ENCODE measurements at places on chromosomes 1 and 21.

- DNase-seq: no peak
Observed at GRCh38 chr1:75202751-75203150, 68.6 kb downstream of the LHX8 start.

DNA sequence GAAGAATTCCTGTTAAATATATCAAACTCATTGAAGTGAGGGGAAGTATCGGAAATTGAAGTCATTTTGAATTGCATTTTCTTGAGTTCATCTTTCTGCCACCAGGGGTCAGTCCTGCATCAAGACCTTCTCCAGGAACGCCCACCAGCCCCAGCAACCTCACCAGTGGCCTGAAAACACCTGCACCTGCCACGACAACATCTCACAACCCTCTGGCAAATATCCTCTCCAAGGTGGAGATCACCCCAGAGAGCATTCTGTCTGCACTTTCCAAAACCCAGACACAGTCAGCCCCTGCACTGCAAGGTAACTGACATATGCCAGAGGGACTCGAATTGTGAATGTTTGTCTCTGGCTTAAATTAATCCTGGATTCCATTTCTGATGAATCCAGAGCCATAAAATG, 22.8 kb upstream of the TARS2 start:
- DNase-seq: peak; percentile 89

DNA sequence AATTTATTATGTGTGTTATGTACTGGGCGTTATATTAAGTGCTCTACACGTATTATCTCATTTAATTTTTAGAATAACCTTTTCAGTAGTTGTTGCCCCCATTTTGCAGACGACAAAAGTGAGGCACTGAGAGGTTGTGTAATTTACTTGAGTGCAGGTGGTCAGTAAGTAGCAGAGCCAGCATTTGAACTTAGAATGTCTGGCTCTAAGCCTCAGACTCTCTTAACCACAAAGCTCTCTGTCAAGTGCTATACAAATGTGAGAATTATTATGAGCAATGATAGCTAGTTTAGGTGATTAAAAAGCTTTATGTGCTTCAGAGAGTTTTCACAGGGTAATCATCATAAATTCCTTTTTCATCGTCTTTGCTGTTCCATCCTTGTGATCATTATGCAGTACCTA, 96.3 kb upstream of the UBE2U start:
- DNase-seq: no peak

GRCh38 chr21:34372321-34372720, 3.0 kb upstream of the SMIM11 start:
- no peak for DNase-seq

DNA sequence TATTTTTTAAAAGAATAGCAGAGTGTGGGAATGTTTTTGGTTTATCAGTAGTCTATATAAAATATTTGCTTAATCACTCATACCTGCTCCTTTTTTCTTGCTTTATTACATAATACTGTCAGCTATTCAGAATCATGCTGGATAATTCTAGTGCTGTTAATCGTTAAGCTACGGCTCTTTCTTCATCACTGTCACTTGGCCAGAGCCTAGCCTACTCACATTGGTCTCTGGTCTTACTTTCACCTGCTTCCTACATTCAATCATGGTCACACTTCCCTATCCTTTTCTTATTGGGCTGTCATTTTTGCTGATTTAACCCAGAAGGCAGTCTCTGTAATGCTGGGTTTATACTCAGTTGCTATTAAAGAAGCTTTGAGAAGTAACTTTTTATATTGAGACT, 2.5 kb downstream of the KLHL20 start:
- DNase-seq: no peak

- DNase-seq: no peak
Observed at GRCh38 chr1:154171223-154171583, 16.3 kb upstream of the NUP210L start.

DNA sequence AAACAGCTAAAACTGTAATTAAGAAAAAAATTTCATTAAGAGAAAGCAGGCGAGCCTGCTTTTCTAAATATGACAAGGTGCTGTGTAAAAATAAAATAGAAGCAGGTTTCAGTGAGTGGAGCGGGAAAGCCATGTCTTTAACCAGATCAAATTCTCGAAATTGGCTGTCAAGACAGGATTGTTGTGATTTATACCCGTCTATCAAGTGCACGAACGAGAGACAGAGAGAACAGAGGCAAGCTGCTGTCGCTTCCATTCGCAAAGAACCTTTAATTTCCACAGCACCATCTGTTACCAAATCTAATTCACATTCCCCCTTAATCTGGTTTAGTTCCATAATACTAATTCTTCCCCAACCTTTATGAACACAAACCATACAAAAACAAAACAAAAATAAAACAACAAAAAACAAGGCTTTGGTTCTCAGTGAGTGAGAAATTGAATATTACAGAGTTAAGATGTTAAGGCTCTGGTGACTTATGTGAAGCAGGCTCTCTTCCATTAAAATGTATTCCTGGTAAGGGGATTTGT, 35.0 kb downstream of the ESRRG start:
- DNase-seq: peak; percentile 48

DNA sequence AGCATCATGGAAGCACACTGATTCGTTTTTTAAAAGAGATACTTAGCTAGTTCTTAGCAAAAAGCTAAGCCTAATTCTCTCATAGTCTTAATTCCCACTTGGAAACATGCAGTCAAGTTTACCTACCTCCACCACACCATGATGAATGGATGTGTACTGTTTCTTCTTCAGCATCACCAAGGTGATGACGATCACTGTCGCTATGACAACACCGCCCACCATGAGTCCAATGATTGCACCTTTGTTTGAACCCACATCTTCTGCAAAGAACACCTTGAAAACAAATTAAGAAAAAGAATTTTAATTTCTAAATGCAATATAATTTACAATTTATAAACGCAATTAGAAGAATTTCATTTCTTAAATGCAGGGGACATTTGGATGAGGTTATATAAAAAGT, 156.8 kb downstream of the GABPA start:
- DNase-seq: no peak

- DNase-seq: no peak
Observed at GRCh38 chr1:217138173-217138765, 415.0 kb upstream of the ESRRG start.

DNA sequence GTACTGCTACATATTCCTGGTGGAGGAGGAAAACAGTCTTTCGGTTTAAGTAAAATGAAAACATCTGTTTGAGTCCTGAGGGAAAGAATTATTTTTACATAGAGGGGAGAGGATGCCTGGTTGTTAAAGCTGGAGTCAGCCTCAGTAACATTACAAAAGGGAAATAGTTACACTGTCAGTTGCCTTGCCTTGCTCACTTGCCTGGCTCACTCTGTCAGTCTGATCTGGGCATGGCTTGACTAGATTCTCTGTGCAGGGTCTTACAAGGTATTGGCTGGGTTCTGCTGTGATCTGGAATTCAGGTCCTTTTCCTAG, 8.4 kb upstream of the UBE2U start:
- DNase-seq: no peak

DNA sequence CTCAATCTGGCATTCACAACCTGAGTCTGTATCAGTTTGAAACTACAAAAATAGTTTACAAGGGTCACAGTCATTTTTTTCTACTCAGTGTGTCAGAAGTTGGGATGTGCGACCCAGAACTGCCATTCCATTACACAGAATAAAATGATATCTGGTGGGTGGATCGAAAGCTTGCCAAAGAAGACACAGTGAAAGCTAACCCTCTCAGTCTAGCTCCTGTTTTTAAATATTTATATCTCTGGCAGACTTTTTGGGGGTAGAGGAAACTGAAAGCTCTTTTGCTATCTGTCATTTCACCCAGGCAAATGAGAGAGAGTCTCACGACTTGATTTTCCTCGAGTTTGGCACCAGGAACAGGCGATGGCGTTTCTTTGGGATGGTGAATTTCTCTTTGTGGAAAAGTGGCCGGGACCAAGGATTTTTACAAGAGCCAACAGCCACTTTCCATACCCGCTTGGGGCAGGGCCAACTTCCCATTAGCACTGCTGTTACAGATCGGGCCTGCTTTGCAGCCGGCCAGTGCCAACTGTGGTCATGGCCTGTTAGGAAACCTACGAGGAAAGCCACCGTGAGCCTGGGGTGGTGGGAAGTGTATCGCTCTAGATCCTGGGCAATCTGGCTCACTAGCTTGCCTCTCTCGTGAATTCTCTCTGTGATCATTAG, 185.5 kb upstream of the NFIA start:
- DNase-seq: no peak

- no peak for DNase-seq
Observed at GRCh38 chr1:40699787-40700186, 8.3 kb downstream of the NFYC start.
